H1 (cell line): ENCODE measurements at places on chromosomes 4 and X.

DNA sequence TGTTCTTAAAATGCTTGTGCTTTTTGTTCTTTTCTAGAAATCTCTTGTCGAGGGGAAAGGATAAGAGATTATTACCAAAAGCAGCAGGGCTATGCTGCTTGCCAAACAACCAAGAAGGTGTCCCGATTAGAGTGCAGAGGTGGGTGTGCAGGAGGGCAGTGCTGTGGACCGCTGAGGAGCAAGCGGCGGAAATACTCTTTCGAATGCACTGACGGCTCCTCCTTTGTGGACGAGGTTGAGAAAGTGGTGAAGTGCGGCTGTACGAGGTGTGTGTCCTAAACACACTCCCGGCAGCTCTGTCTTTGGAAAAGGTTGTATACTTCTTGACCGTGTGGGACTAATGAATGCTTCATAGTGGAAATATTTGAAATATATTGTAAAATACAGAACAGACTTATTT, 81.5 kb upstream of the PACRGL start:
- DNase-seq: no peak

DNA sequence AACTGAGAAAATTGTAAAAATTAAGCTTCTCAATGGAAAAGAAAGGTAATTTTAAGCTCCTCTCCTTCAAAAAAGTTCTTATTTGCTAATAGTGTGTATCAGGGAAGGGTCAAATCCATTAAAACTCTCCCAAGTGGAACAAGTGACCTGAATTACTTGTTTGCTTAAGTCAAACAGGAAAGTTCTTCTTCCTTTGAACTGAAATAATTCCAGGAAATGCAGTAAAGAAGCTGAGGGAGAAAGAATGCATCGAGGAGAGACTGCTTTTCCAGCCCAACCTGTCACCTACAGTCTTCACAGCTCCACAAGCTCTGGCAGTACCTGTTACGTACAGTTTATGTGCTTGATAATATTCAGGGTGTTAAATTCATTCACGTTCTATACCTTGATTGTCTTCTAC, 131.1 kb downstream of the KLHL8 start:
- DNase-seq: no peak

DNA sequence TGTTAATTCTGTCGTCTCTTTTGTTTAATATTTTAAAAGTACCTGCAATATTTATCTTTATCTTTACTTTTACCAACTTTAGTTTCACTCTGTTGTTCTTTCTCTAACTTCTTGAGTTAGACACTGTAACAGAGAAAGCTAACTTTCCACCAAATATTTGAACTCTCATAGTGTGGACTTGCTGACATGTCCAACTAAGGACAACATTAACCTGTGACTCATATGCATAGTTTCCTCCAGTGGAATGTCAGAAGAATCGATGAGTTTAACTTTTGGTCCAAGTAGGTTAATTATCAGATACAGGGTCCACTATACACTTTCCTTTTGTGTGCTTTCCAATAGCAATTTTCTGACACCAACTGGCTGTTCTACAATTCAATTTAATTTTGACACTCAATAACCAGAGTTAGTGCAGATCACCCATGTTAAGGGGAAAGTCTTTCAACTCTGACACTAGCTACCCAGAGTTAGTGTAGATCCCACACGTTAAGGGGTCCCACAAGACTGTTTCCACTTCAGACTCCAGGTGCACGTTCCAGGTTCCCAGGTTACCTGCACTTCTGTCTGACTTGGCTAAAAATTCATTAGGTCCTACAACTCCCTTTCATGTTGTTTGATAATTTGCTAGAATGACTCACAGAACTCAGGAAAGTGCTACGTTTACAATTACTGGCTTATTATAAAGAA, 559.0 kb upstream of the AMOT start:
- no peak for DNase-seq

- no peak for DNase-seq
Observed at GRCh38 chr4:16450724-16451123, 224.5 kb upstream of the TAPT1 start.

DNA sequence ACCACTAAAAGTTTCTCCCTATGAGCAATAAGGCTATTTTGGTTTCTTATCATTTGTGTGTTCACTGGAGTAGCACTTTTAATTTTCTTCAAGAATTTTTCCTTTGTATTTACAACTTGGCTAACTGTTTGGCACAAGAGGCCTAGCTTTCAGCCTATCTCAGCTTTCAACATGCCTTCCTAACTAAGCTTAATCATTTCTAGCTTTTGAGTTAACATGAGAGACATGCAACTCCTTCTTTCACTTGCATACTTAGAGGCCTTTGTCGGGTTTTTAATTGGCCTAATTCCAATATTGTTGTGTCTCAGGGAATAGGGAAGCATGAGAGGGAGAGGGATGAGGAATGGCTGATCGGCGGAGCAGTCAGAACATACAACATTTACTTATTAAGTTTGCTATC, 349.8 kb downstream of the OPHN1 start:
- DNase-seq: no peak

GRCh38 chr4:138522366-138522765, 280.2 kb upstream of the SLC7A11 start:
- no peak for DNase-seq
